ENCODE measurements at places on chromosomes 1 and 21.
A peak's percentile ranks its signal among the peaks of the same experiment; 100 is the strongest.

- DNase-seq, result peak; percentile 79
Observed at GRCh38 chr1:176820391-176821031, 344.0 kb downstream of the ASTN1 start.

- DNase-seq, result no peak
Observed at GRCh38 chr21:38520511-38520910, 22.2 kb upstream of the ERG start.

DNA sequence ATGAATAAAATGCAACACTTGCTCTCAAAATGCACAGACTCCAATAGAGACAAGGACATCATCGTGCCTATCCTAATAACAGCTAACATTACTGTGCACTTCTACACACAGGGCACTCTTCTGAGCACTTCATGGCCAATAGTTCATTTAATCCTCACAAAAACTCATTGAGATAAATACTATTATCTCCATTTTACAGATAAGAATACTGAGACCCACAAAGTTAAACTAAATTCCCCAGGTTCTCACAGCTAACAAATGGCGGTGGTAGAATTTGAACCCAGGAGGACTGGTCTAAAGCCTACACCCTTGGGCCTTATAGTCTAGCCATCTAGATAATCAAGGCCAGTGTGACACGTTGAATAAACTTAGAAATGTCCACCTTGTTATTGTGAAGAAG is 328.6 kb downstream of the RRAGC start:
- DNase-seq, result no peak

- peak; percentile 99 for DNase-seq
Observed at GRCh38 chr1:31483012-31483946, 70.3 kb downstream of the SERINC2 start.

DNA sequence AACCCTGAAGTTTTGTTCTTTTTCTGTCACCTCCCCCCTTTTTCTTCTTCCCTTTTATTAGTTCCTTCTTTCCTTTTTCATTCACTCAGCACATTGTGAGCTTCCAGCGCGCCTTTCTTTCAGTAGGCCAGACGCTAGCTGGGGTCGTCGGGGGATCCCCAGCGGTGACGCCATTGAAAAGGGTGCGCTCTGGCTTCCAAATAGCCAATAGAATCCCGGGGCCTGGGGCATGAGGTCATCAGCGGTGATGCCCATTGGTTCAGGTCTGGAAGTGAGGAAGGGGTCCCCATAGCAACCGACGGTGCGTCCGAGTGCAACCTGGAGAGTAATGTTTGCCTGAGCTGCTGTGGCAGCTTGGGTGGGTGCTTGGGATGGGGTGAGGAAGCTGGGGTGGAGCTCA is 6.9 kb upstream of the EFNA3 start:
- no peak for DNase-seq

- no peak for DNase-seq
Observed at GRCh38 chr1:88784551-88784950, 100.5 kb downstream of the PKN2 start.

DNA sequence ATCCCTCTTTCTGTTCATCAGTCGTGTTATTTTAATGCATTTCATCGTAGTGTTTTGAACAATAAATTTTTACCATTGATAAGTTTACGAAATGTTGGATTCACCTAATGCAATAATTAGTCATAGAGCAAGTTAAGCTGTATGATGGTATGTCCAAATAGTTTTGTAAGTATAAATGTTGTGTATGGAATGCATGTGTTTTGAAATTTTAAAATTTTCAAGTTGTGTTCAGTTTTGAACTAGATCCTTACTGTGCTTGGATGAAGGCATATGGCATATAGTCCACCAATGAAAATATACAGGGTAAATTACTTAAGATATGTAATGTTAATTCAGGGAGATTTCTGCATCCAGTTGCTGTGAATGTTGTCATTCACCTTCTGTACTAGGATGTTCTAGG is 2.3 kb downstream of the ZMYM4 start:
- no peak for DNase-seq

DNA sequence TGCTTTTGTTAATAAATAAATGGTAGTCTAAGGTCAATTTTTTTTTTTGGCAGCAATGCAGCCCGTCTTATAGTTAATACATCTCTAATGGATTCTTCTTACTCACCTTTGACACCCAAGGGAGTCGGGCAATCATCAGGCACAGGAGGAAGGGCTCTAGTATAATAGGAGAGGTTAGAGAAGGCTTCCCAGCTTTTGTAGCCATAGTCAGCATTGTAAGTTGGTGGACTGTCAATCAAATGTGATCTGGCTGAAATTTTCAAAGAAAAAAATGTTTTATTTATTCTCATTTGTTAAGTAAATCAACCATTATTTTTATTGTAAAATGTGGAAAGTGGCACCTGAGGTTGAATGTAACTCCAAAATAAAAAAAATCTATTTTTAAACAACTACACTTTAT is 2.1 kb downstream of the PTGS2 start:
- DNase-seq, result no peak

GRCh38 chr1:17510138-17510537 is 29.4 kb upstream of the ARHGEF10L start:
- DNase-seq, result no peak

- peak; percentile 35 for DNase-seq
Observed at GRCh38 chr1:155499953-155500639, 62.5 kb downstream of the ASH1L start.

Measured in fibroblast of upper back skin (primary cell).